ENCODE measurements at places on chromosomes 13 and 19.

- no peak for DNase-seq
Measured at GRCh38 chr19:34120141-34120540, 52.2 kb upstream of the LSM14A start.

DNA sequence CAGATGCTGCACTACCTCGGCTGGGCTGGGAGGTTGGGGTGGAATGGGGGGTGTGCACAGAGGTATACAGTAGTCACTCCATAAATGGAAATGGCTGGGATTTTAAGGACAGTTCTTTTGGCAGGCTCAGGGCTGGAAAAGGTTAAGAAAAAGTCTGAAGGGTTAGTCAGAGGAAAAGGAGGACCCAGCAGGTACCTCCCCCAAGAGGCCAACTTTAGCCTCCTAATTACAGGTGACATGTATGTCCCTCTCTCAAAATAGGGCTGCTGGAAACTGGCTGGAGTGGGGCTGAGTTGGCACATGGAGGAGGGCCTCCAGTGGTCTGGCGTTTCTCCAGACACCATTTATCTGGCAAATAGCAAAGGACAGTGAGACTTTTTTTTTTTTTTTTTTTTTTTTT, 994 bp downstream of the CCDC194 start:
- DNase-seq, result no peak

- DNase-seq, result no peak
Measured at GRCh38 chr13:50783066-50783465, 60.4 kb downstream of the DLEU7 start.

- DNase-seq, result no peak
Measured at GRCh38 chr19:34454091-34454490, 25.9 kb downstream of the UBA2 start.

Measured in activated CD8-positive, alpha-beta memory T cell treated with anti-CD3 and anti-CD28 coated beads for 4 hours (primary cell).